ENCODE measurements at places on chromosomes 7 and 10. TPM values are rescaled to one million over a fixed set of nuclear protein-coding genes. Genes with fewer than 3 reads are reported as not detected.

Gene SPDYE16
- polyA plus RNA-seq = not detected

Gene ADAM22
- 0.79 TPM for polyA plus RNA-seq

Gene HSPA12A
- 0.29 TPM for polyA plus RNA-seq

Gene PDGFA
- not detected for polyA plus RNA-seq

Gene TMEM229A
- polyA plus RNA-seq = not detected

Gene TMEM236
- not detected for polyA plus RNA-seq

Gene BAG3
- polyA plus RNA-seq = 0.83 TPM

GRCh38 chr10:121078672-121079102 lies 227.5 kb downstream of the WDR11 start:
- no peak for DNase-seq

DNA sequence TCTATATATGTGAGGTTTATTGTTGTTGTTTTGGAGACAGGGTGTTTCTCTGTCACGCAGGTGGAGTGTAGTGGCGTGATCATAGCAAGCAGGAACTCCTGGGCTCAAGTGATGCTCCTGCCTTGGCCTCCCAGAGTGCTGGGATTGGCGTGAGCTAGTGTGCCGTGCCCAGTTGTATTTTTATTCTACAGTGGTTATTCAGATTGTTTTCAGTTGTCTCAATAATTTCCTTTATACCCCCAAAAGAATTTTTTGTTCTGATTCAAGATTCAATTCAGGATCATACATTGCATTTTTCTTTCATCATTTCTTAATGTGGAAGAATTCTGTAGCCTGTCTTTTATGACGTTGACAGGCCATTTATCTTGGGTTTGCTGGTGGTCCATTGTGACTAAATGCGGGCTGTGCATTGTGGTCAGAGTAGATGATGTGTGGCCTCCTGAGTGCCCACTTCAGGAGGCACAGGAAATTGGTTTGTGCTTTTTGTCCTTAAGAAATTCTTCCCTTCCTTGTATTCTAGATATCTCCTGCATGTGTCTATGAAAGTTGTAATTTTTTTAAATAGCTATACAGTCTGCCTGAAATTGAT lies 22.9 kb downstream of the RBM33 start:
- no peak for DNase-seq

DNA sequence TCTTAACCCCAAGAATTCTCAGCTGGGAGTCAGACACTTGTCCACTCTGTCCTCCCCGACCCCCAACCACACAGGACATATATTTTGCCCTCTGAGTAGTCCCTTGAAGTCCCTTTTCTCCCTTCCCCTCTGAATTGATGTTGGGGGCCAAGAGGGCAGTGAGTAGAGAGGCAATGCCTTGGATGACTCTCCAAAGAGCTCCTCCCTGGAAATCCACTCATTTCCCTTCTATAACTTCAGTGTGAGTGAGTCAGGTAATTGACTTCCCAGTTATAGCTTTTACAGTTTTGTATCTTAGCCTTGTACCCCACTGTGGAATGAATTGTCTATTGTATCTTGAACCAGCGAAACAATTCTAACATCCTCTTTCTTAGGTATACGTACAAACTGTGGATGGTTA lies 9.2 kb upstream of the ODAD2 start:
- no peak for DNase-seq

GRCh38 chr7:42174391-42174912 lies 62.6 kb downstream of the GLI3 start:
- DNase-seq = no peak

DNA sequence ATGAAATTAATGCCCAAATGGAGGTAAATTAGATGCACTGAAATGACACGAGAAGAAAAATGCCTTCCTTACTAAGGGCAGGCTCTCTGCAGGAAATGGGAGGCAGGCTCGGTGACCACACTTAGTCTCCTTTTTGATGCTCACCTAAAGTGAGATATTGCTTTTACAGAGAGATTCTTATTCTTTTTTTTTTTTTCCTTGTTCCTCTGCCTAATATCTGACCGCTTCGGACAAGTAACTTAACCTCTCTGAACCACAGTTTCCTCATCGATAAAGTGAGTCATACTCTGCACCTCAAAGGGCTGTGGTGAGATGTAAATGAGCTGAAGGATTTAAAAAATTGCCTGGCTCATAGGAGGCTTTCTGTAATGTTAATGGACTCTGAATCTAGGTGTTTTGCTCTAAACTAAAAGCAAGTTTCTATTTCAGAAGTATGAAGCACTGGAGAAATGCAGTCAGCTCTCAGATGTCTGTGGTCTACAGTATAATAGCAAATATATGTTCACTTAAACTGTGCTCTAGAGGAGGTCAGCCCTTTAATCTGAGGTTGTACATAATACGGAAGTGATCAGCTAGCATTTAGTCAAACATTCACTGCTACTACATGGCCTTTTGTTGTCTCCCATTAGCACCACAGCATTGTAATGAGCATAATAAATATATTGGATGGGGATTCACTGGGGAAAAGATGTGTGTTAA lies 23.2 kb downstream of the NKX2-3 start:
- DNase-seq = no peak

DNA sequence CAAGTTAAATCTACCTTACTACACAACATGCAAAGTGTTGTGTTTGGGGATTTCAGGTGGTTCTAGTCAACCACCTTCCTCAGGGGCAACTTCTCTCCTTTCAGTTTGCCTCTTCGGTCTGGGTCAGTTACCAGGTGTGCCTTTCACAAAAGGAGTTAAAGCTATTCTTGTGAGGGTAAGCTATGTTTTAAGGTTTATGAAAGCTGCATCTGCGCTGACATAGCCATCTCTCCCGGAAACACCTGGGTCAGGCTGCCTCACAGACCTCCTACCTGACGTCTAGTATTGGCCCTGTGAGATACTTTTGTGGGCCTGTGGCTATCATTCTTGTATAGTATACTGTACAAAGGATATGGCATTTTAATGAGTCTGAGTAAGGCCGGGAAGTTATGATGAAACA lies 67.7 kb upstream of the ITGA8 start:
- DNase-seq = no peak

DNA sequence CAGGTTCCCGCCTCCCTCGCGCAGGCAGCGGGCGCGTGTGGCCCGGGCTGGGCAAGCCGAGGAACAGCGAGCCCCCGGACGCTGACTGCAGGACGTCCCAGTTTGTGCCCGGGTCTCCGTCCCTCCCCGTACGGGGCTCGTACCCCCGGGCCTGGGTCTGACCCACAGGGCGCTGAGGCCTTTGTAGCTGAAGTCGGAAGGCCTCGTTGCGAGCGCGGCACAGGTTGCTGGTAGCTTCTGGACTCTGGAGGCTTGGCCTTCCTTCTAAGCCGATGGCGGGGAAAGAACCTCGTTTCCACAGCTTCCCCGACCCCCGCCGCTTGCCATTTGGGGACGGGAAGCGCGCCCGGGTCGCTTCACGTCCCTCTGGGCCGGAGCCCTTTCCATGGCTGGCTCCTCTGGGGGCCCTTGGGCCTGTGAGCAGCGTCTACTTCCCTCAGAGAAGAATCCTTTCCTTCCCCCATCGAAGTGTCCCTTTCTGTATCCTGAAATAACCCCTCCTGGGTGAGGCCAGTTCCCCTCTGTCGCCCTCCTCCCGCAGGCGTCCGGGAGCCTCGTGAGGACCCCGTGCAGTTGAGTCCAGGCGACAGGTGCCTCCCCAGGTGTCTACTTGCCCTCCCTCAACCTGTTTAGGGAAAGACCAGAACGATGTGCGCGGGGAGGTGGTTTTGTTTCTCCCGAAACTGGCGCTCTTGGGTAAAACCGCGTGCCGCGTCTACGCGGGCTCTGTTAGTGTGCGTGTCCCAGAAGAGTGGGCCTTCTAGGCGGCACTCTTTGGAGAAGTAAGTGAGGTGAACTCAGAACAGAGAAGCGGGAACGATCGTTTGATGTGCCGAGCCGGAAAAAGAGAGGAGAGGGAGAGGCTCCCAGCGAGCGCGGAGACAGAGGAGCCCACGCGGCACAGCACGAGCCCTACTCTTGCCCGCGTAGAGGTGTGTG lies 9.3 kb downstream of the EVX1 start:
- no peak for DNase-seq

- DNase-seq = no peak
Observed at GRCh38 chr7:84264396-84264795, 69.8 kb upstream of the SEMA3A start.

- no peak for DNase-seq
Observed at GRCh38 chr10:132363921-132364593, 32.1 kb downstream of the LRRC27 start.

DNA sequence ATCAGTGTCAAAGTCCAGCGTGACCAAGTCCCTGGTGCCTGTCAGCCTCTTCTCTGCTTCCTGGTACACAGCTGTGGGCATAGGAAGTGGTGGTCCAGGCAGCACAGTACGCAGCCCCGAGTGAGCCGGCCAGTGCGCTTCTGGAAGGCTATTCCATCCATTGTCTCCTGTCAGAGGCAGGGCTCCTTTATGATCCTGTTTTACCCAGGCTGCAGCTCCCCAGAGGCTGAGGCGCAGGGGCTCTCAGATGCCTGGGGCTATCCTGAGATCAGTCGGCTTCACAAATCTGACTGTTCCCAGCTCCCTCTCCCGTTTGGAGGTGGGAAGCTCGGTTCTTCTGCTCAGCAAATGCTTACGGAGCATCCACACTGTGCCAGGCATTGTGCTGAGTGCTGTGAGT lies 70.3 kb downstream of the LANCL2 start:
- no peak for DNase-seq

GRCh38 chr7:25968205-25968993 lies 183.6 kb upstream of the NFE2L3 start:
- peak; percentile 51 for DNase-seq

GRCh38 chr7:97016381-97017191 lies 8.0 kb downstream of the DLX5 start:
- no peak for DNase-seq

DNA sequence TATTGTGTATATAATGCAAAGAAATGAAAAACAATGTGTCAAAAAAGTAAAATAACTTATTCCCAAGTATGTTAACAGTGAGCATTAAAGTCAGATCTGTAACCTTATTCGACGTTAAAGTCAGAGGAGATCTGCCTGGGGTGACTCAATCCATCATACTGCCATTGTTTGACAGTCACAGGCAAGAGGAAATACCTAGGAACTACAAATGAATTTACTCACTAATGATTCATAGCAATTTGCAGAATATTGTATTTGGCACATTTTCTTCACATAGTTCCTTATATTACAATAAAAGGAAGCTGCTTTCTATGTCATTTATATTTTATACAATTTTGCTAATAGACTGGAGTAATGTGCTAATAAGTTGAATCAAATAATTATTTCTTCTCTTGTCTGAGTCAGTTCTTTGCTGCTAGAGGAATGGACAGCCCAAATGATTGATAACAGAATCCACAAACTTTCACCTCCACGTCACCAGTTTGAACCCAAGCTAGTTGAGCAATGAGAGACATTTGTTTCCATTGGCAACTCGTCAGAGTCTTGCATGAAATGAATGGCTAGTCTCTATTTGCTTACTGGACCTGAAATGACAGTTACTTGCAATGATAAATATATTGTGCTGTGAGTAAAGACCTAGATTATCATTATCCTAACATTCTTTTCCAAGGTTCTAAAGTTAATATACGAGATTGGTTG lies 48.5 kb upstream of the TMEM106B start:
- no peak for DNase-seq

All from naive B cell (primary cell).